ENCODE measurements at places on chromosomes 13 and 19. TPM values are rescaled to one million over a fixed set of nuclear protein-coding genes. Genes with fewer than 3 reads are reported as not detected.

GRCh38 chr19:1910177-1910576, 5.0 kb downstream of the ADAT3 start:
- DNase-seq: no peak

The PAK4 gene
- total RNA-seq: 11.7 TPM

The GPR12 gene
- total RNA-seq: 0.19 TPM

- no peak for DNase-seq
These were observed 314.8 kb downstream of the ZNF536 start for GRCh38 chr19:30686826-30687566.

DNA sequence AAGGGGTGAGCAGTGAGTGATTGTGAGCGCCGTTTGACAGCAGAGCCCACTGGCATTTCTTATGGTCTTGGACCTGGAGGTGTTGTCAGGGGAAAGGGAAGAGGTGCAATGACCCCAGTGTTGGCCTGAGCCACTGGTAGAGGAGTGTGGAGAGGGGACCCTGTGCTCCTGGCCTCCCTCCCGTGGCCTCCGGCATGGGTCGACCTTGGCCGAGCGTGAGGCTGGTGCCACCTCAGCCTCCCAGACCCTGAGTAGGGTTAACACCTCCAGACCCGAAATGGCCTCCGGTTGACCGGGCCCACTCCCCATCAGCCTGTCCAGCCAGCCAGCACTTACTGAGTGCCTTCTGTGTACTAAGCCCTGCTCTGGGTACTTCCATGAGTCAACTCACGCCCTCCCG, 6.5 kb downstream of the TRAPPC5 start:
- DNase-seq: no peak

DNA sequence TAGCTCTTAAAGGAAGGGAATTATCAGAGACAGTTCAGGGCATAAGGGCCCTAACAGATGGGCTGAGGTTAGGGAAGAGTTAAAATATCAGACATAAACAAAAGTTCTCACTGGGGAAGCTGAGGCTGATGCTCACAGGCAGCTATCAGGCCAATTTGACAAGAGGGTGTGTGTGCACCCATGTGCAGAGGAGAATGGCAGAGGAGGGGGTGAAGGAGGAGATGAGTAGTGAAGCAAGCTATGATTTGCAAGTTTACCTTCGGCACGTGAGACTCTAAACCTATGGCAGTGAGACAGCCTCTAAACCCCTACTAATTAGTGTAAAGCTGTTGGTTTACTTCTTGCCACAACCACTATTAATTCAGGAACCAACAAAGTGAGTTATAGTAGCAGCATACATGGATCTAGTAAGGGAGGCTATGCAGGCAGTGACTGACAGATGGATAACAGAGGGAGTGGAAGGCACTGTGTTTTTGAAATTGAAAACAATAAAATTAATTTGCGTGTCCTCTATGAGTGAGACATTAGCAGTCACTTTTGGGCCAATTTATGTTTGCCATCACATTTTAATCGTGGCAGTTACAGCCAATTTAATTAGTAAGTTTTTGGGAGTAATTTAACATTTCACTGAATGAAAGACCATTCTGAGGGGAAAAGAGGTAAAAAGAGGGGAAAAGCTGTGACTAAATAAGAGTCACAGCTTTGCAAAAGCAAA, 99.6 kb upstream of the HTR2A start:
- DNase-seq: no peak

DNA sequence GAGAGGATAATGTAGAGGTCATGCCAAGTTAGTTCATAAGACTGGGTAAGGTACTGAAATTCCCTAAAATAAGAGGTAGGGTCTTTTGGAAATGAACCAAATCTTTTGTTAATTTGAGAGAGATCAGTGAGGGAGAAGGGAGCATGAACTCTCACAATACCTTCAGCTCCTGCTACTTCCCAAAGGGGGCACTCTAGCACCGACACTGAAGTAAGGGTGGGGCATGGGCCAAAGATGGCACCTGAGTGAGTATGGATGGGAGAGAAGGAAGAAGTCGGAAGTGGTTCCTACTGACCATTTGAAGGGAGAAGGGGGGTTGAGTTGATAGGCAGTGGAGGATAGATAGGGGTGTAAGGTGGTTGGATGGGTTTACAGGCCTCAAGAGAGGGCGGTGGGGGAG, 86.6 kb downstream of the ZNF737 start:
- no peak for DNase-seq

DNA sequence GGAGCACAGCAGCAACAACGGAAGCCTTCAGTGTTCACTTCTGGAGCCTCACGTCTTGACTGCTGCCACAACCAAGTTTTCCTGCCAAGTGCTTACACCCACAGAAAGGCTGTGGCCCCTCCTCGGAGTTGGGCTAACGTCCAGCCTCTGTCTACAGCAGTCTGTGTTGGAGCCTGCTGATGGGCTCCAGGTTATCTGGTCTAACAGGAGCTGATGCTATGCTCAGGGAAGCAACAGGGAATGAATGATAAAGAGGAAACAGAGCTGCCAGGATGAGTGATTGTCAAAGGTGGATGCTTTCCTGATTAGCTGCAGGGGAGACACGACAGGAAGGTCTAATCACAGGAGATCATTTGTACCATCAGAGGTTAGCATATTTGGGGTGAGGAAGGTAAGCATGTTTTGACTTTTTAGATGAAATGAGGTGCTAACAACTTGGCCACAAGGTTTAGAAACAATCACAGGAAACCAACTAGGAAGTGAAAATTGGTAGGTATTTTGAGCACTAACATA, 53.8 kb upstream of the RCBTB2 start:
- DNase-seq: peak; percentile 75

- no peak for DNase-seq
These were observed 18.9 kb upstream of the ENOX1 start for GRCh38 chr13:43805681-43806128.

DNA sequence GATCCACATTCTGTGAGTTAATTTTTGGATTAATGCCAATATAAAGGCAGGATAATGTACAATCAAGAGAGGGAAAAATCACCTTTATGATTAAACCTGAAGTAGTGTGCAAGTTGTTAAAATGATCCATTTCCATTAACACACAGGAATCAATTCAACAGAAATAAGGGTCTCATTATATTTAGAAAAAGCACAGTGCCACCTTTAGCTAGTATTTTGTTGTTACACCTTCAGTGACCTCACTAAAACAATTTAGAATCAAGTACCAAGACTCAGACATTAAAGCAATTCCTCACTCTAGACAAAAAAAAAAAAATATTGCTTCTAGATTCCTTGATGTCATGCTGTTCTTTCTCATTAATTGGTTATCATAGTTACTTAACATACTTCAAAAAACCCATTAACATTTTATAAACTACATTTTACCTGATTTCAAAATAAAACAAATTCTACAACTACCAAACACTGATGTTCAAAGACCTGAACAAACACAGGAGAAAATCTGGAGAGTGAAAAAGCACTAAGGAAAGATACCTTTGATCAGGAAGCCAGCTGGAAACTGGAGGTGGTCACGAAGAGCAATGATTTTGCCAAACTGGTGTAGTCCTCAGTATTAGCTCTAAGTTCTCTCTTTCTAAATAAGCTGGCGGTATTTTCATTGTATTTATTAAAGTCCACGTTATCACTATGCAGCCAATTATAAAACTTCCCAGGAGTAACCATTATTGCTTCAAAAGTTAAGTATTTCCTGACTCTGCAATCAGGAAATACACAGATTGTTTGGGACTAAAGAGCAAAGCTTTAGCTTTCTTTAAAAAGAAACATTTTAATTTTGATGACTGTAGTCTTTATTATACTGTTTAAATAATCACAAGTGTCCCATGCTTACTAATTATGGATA, 115.3 kb downstream of the TBC1D4 start:
- DNase-seq: no peak

DNA sequence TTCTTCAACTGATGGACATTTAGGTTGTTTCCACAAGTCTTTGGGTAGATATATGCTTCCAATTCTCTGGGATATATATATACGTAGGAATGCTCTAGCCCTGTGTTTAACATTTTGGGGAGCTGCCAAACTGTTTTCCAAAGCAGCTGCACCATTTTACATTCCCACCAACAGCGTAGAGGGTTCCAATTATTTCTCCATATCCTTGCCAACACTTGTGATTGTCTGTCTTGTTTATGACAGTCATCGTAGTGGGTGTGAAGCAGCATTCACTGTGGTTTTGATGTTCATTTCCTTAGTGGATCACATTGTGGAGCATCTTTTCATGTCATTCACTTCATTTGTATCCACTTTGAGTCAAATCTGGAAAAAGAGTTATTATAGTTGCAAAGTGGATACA, 4.7 kb upstream of the CBLC start:
- DNase-seq: no peak

DNA sequence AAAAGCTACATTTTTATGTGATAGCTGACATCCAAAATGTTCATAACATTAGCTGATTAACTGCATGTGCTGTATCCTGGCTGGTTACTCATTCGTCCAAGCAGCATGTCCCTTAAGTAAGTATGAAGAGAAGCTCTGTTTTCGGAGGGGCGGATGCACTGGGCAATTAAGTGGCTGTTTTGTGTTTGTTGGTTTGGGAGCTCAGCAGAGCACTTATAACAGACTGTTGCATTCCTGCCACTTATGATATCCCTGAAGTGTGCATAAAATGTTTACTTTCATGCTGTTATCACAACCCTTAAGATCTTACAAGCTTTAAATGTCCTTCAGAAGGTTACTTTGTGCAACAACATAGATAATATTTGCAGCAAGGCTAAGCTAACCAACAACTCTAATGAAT, 264.1 kb downstream of the NALCN start:
- no peak for DNase-seq

The OVOL3 gene
- total RNA-seq: not detected

- peak; percentile 5 for DNase-seq
These were observed 3.5 kb downstream of the TMEM255B start for GRCh38 chr13:113762538-113762937.

The APOE gene
- 83.9 TPM for total RNA-seq

- DNase-seq: no peak
These were observed 17.0 kb downstream of the SUGT1 start for GRCh38 chr13:52669677-52670076.

- DNase-seq: no peak
These were observed 172.0 kb downstream of the DLEU7 start for GRCh38 chr13:50671497-50671850.

The ZNF490 gene
- 5.0 TPM for total RNA-seq

GRCh38 chr19:51227966-51228365, 3.1 kb downstream of the CD33 start:
- DNase-seq: no peak

- peak; percentile 87 for DNase-seq
These were observed 131.4 kb downstream of the TNFRSF19 start for GRCh38 chr13:23701636-23702035.

The GFY gene
- not detected for total RNA-seq

The ASPDH gene
- not detected for total RNA-seq

The ADAT3 gene
- 1.8 TPM for total RNA-seq

The LGALS14 gene
- total RNA-seq: not detected

DNA sequence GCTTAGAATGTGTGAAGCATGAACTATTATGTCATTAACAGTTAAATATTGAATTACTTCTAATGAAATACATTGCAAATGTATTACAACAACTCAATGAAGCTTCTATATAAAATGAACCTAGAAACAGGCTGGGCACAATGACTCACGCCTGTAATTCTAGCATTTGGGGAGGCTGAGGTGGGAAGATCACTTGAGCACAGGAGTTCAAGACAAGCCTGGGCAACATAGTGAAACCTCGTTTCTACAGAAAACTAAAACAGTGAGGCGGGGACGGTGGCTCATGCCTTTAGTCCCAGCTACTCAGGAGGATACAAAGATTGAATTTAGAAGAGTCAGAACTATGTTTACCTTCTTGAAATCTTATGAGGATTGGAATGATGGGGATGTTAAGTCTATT, 505.1 kb downstream of the SLITRK5 start:
- no peak for DNase-seq

The ACP7 gene
- total RNA-seq: not detected

- no peak for DNase-seq
These were observed 52.5 kb downstream of the KLF5 start for GRCh38 chr13:73111331-73111730.

- peak; percentile 52 for DNase-seq
These were observed 4.3 kb downstream of the NDUFS7 start for GRCh38 chr19:1387684-1388636.

The ZNF414 gene
- total RNA-seq: 17.2 TPM

- DNase-seq: no peak
These were observed 12.8 kb upstream of the MAP2K2 start for GRCh38 chr19:4136680-4137088.

DNA sequence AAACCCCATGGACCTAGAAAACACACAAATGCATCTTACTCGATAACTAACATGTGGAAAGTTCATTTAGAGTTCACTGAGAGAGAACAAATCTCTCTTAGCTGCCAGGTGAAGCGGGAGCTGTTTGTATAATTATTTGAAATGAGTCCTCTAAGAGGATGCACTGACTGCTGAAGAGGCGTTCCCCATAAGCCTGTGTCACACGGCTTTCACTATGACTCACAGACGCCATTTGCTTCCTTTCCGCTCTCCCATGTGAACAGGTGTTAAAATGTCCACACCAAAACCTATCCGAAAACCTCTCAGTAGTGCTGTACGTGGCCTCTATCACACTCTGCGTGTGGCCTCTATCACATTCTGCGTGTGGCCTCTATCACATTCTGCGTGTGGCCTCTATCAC, 101.8 kb downstream of the SOX1 start:
- DNase-seq: no peak

- DNase-seq: no peak
These were observed 3.3 kb upstream of the EPOR start for GRCh38 chr19:11387162-11388034.

The PRODH2 gene
- not detected for total RNA-seq

DNA sequence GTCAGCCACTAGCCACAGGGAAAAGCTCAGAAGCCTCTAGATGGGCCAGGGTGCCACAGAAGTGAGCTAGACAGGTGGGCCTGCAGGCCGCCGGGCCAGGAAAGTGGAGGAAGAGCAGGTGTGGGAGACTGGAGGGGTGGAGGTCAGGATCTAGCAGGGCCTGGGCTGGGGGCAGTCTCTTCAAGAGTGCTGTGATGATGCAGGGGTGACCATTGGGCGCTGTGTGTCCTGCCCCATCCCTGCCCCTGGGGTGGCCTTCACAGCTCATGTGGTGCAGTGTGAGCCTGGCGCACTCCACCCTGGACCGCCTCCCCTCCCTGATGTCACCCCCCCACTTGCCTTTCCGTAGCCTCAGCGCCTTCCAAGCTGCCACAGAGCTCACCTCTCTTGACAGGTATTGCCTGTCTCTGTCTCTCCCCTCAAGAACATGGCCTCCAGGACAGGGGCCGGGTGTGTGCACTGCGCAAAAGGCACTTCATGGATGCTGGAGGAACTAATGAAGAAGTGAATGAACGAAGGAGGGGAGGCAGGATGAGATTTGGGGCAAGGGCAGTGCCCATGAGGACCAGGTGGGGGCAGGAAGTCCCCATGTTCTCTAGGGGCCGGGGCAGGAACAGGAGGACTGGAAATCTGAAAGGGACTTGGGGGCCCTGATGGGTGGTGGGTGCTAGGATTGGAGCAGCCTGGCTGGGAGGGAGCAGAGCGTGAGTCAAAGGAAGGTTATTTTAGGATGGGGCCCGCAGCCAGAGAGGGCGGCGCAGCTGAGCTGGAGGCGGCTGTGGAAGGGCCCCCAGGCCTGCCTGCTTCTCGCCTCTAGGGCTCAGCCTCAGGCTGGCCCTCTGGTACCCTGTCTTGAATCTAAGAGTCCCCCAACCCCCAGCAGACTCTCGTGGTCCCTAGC, 6.6 kb downstream of the SSBP4 start:
- peak; percentile 82 for DNase-seq

GRCh38 chr13:67042556-67042955, 187.6 kb downstream of the PCDH9 start:
- no peak for DNase-seq

Data from heart left ventricle (tissue), 16 donors.